ENCODE measurements at places on chromosomes 5 and 9. TPM values are rescaled to one million over a fixed set of nuclear protein-coding genes. Genes with fewer than 3 reads are reported as not detected.

The TTLL11 gene
- 10.2 TPM for total RNA-seq

The CCDC187 gene
- total RNA-seq, result not detected

The CCDC171 gene
- total RNA-seq, result 2.4 TPM

The CATSPER3 gene
- total RNA-seq, result not detected

The FCN1 gene
- not detected for total RNA-seq

The CAMLG gene
- total RNA-seq, result 35.0 TPM

The PRRC2B gene
- total RNA-seq, result 73.0 TPM

The WNT8A gene
- not detected for total RNA-seq

The C5orf46 gene
- not detected for total RNA-seq

The ENTREP1 gene
- total RNA-seq, result not detected

The PCDHA4 gene
- 1.1 TPM for total RNA-seq

The KIF12 gene
- total RNA-seq, result under 0.01 TPM

The TEK gene
- 0.73 TPM for total RNA-seq

The CCL21 gene
- total RNA-seq, result not detected

The SPINK13 gene
- not detected for total RNA-seq

The SPINK4 gene
- not detected for total RNA-seq

The ADAMTS6 gene
- total RNA-seq, result 117 TPM

The FAM81B gene
- total RNA-seq, result not detected

The FAM153A gene
- 0.24 TPM for total RNA-seq

The DEPDC1B gene
- total RNA-seq, result 1.3 TPM

The SHC3 gene
- 7.8 TPM for total RNA-seq

The ARHGEF37 gene
- 2.4 TPM for total RNA-seq

The SLC27A6 gene
- 0.97 TPM for total RNA-seq

The RMRP gene
- 68,660 TPM for total RNA-seq

The PRRT1B gene
- not detected for total RNA-seq

The BRD3 gene
- total RNA-seq, result 5.3 TPM

The EGFL7 gene
- total RNA-seq, result 4.5 TPM

The NPR3 gene
- 21.4 TPM for total RNA-seq

The PHYHD1 gene
- total RNA-seq, result 8.8 TPM

The GARIN3 gene
- total RNA-seq, result not detected

The MTMR12 gene
- total RNA-seq, result 19.8 TPM

The CCT5 gene
- total RNA-seq, result 219 TPM

The OMD gene
- 8.0 TPM for total RNA-seq

The MYMK gene
- not detected for total RNA-seq

The CXCL14 gene
- 2.1 TPM for total RNA-seq

The GLT6D1 gene
- not detected for total RNA-seq
